Coronary artery (tissue), 2 donors: ENCODE measurements at places on chromosomes 5 and 9.

GRCh38 chr9:115416299-115416698 lies 298.3 kb upstream of the TNC start:
- DNase-seq: no peak

DNA sequence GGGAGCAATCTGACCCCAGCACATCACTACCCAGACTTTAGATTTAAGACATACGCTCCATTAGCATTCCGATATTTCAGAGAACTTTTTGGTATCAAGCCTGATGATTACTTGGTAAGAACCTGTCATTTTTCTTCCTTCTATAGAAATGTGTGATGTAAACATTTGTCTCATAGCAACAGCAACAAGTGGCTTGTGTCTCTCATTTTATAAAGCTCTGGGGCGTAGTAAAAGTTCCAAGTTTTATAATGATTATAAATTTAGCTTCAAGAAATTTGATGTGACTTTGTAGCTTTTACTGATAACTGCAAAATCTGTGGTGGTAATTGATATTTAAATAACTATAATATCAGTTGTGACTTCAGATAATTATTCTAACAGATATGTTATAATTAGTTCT lies 137.2 kb downstream of the PRKACG start:
- no peak for DNase-seq

DNA sequence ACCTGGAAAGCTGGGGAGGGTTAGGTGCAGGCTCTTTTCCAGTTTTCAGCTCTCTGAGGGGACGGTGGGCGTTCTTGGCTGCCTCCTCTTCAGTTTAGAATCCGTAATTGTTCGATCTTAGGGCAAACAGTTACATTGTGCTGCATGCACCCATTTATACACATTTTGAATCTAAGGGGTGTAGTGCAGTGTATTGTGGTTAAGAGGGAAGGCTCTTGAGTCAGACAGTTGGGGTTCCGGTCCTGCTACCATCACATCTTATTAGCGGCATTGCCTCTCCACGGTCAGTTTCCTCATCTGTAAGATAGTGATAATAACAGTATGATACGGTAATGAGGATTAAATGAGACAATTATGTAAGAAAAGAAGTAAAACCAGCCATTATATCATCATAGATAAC lies 625 bp downstream of the EXOSC2 start:
- DNase-seq: no peak

DNA sequence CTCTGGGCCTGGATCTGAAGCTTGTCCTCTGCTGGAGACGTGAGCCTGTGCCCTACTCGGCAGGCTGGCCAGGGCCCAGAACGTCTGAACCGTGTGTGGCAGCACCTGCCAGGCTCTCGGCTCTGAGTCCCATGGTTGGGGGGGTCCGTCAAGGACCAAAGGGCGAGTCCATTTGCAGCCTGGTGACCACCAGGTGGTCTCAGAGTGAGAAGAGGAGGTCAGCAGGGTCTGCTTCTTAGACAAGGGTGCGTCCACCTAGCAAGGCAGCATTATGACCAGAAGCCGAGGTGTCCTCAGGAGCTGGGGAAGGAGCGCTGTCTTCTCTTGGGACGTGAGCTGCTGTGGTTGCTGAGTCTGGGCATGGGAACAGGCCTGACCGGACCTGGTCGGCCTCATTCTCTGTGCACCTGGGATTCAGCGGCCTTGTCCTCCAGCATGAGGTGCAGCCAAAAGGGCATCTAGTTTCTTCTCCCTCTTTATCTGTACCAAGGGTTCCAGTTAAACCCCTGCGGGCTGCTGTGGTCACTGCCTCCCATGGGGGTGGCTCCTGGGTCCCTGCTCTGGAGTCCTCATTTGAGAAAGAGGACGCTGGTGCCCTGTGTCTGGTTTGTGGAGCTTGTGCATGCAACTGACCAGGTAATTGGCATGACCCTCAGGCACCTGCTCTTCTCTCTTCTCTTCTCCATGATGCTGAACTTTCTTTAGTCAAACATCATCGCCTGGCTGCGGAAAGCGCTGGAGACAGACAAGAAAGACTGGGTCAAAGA lies 14.4 kb downstream of the EXOC3 start:
- peak; percentile 64 for DNase-seq

GRCh38 chr5:126808521-126808988 lies 31.6 kb downstream of the LMNB1 start:
- DNase-seq: no peak

DNA sequence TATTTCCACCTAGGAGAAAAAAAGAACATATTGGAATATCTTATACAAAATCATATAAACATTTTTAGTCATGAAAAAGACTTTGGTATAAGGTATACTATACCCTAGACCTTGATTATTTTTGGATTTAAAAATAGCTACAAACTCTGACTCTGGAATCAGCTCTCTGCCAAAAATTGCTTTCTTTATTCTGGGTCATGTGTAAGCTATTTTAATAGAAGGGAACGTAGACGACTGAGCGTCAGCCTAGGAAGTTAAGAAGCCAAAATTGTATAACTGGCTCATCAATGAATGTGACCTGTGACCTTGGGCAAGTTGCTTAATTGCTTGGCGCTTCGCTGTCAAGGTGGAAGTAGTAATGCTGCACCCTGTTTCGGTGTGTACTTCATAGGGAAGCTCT lies 157.1 kb downstream of the PARP8 start:
- DNase-seq: no peak

DNA sequence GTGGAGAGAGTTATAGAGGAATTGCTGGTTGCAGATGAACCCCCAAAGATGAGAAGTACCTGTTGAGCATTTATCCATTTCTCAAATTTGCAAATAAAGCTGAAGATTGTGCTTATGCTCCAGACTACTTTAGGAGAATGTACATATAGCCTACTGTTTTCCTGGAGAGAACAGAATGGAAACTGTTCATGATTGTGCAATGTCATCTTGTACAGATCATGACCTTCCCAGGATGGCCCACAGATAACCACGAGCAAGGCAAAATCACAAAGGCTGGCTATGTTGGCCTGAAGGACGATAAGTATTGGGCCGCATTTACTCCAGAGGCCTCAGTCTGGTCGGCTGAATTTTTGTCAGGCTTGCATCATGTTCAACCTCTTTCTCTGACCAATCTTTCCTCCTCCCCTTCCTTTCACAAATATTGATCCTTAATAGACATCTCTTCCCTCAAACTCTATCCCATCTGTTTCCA lies 28.5 kb upstream of the RICTOR start:
- no peak for DNase-seq

GRCh38 chr9:35035851-35036701 lies 36.3 kb downstream of the VCP start:
- DNase-seq: peak; percentile 77

- no peak for DNase-seq
Observed at GRCh38 chr5:40082313-40082712, 597.4 kb upstream of the PTGER4 start.

- no peak for DNase-seq
Observed at GRCh38 chr5:142669477-142669876, 16.4 kb downstream of the FGF1 start.

DNA sequence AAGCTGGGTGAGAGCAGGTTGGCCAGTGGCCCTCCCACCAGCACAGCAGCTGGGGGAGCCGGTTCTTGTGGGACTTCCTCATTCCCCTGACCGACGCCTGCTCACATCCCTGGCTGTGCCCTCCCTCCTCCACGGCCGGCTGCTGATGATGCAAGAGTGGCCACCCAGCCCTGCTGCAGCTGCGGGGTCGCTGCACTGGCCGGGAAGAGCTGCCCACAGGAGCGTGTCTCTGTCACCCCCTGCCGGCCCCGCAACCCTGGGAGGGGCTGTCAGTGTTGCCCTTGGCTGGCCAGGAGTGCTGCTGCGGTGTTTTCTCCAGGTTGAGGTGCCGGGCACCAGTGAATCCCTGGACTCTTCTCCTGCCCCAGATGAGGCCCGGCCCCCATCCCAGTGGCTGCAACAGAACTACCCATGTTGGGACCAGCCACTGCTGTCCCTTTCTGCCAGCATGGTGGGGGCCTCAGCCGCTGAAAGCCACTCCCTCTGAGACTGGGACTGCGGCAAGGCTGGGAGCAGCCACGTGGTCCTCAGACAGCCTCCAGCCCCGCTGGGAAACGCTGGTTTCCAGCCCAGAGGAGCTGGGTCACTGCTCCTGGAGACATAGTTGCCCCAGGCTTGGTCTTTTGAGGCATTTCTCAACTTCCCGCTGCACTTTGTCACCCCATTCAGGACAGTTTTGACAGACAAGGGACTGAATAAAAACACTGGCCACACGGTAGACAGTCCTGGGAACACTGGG lies 739 bp downstream of the CARD9 start:
- no peak for DNase-seq

- peak; percentile 80 for DNase-seq
Observed at GRCh38 chr5:132387640-132388117, 18.2 kb downstream of the SLC22A5 start.

GRCh38 chr9:131738293-131739132 lies 1.4 kb downstream of the RAPGEF1 start:
- DNase-seq: no peak

GRCh38 chr9:129140397-129141065 lies 29.3 kb downstream of the PTPA start:
- DNase-seq: peak; percentile 83

DNA sequence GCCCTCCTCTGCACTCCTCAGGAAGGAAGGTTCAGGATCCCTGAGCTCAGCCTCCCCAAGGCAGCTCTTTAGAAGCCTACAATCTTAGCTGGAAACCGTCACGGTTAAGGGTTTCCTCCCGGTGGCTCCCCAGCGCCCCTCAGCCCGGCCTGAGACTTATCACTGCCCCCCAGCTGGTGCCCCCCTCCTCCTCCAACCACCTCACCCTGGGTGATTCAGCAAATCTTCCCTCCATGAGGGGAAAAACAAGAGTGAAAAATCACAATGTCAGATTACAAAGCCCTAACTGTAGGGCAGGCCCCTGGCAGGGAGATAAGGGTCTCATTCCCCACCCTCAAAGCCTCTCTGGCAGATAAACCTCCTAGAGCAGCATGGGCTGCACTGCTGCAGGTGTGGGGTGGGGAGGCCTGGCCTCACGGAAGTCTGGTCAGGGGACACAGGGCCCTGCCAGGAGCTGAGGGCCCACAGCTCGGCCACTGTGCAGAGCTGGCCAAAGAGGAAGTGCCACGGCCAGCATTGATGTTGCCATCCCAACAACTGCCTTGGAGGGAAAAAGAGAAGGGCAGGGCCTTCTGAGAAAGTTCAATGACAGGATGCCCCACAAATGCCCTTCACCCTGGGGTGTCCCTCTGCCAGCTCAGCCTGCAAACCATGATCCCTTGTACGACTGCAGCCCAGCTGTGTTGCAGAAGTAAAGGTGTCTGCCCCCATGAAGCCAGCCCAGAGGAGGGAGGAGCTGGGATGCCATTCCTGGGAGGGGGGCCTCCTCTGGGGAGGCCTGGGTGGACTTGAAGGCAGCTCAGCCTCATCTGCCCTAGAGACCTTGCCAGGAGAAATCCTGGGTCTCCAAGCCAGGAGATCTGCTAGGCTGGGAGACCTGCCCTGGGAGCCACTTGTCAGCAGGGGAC lies 25.9 kb downstream of the GFI1B start:
- no peak for DNase-seq

GRCh38 chr5:147361441-147362175 lies 126.8 kb downstream of the STK32A start:
- no peak for DNase-seq

DNA sequence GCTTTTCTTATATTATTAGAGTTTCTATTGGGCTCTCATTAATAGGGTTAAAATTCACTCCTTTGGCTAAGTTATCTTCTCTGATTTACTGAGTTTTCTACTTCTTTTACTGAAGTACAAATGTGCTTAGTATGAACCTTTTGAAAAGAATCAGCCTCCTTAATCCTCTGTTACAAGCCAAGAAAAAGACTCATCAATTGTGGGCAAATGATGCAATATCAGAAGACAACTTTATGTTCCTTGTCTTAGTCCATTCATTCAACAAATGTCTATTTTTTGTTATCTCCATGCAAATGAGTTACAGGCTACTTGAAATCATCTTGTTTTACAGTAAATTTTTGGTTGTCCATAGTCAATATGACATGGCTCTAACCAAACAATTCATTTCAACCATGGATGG lies 40.3 kb downstream of the SNCAIP start:
- DNase-seq: no peak

DNA sequence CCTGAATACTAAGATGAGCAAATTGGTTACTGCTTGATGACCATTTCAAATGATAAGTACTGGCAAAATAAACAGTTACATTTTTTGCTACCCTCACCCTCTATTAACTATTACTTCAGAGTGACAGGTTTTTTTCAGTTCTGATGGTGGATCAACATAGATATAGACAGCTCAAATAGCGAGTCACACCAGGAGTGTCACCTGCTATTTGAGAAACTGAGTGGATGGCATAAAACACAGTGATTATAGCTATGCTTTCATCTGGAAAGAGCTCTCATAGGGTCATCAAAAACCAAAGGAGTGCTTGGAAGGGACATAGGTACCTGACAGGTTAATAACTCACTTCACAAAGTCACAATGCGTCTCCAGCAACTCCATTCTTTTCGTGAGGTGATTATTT lies 244.5 kb upstream of the C9orf72 start:
- no peak for DNase-seq

GRCh38 chr5:77885519-77885918 lies 109.4 kb upstream of the TBCA start:
- no peak for DNase-seq

DNA sequence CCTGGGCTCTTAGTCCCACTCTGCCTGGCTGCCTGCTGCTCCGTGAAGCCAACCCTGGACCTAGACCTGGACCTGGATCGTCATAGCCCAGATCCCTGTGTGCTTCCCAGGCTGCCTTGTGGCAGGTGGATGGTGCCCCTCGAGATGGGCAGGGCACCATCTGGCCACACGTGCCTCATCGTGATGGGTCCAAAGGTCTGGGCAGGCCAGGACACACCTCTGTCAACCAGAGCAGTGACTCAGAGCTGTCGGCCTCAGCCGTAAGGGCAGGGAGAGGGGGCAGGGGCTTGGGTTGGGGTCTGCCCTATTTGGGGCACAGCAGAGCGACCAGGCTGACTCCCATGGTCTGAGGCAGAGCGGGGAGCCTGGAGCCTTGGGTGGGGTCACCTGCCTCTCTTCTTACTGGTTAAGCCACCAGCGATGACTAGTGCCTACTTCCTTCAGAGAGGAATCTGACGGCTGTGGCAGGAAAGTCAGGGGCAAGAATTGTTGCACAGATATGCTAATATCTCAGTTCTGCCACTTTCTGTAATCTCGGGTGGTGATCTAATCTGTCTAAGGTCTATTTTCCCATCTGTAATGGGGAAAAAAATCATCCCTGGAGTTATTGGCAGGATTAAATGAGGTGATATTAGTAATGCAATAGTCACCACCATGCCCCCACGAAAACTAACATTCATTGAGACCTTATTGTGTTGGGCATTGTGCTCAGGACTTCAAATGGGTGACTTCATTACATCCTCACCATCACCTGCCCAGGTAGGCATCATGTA lies 3.2 kb upstream of the CDHR2 start:
- no peak for DNase-seq

DNA sequence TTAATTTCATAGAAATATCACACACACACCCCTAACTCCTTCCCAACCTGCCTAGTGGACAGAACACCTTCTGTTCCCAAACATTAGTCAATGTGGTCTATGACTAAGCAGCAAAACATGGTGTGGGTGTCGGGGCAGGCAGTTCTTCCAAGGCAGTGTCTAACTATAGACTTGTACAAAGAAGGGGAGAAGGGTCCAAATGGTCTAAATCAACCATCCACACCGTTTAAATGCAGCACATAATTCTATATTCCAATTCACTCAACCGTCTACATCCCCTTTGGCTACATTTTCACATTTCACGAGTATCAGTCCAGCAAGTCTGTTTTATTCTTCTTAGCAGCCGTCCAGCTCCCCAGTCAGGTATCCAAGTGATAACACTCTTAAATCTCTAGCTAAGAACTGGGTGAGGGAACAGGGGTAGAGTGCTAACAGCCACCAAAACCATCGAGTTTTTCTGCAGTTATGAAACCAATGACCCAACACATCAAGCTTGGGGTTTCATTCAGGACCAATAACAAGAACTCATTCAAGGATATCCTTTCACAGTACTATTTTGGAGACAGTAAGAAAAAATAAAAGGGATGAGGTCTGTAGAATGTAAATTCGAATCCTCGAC lies 3.3 kb downstream of the ZNF608 start:
- no peak for DNase-seq
